ENCODE measurements at places on chromosomes 11 and 22. TPM values are rescaled to one million over a fixed set of nuclear protein-coding genes. Genes with fewer than 3 reads are reported as not detected.

DNA sequence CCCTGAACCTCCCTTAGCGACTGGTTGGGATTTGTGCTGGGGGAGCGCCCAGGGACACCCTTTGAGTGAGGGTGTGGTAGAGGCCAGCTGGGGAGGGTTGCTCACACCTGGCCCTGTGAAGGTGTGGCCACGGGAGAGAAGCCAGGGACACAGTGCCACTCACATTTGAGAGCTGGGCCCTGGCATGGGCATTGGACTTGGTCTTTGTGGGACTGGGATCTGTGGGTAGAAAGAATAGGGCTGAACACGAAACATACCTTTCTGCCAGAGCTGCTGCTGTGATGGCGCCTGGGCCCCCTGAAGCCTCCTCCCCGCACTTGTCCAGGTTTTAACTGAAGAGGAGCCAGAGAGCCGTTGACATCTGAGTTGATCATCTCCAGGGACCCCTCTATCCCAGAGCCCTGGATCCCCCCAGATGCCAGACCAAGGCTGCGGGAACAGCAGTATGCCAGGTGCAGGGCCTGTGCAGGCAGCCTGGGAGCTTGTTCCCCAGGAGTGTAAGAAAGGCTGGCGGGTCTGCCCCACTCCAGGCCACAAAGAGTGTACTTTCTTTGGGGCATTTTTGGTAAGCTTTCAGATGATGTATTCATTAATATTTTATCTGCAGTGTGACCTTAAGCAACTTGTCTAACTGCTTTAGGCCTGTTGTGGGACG, 284.1 kb downstream of the TBC1D22A start:
- no peak for DNase-seq

- no peak for DNase-seq
Measured at GRCh38 chr11:119509969-119510401, 87.0 kb upstream of the THY1 start.

DNA sequence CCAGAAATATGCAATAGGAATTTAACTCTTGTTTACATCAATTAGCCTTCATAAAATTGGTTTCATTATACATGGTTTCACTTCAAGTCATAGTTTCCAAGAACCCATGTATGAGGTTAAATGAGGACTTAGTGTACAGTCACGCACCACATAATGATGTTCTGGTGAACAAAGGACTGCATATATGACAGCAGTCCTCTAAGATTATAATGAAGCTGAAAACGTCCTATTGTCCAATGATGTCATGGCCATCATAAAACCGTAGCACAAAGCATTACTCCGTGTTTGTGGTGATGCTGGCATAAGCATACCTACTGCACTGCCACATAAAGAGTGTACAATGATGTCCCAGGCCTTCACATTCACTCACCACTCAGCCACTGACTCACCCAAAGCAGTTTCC, 31.1 kb downstream of the SMCO4 start:
- DNase-seq: no peak

- DNase-seq: peak; percentile 75
Measured at GRCh38 chr11:45803971-45804760, 783 bp upstream of the SLC35C1 start.

DNA sequence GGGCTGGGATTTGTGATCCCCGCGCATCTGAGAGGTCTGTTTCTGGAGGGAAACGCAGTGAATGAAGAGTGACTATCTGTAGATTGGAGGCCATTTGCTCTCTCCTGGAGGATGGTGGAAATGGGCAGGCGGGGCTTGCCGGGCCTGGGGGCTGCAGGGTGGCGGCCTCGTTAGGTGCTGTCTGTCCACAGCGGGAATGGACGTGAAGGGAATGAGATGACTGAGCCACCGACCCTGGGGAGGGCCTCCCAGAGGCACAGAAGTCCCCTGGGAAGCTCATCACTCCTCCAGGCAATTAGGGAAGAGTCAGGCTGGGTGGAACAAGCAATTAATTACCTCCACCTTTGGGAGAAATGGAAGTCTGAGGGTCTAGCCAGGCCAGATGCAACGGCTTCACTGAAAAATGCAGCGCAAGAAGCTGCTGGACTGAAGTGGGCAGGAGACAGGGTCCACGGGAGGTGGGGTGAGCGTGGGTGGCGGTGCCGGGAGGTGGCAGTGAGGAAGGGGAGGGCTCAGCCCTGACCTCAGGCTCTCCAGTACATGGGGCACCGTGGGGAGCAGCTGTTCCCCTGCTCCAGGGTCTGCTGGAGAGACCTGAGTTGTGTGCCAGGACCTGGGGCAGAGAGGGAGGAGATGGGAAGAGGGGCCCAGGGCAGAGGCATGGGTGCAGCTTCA, 524.5 kb downstream of the BRD1 start:
- DNase-seq: no peak

- DNase-seq: no peak
Measured at GRCh38 chr11:110059706-110060463, 33.3 kb upstream of the ZC3H12C start.

DNA sequence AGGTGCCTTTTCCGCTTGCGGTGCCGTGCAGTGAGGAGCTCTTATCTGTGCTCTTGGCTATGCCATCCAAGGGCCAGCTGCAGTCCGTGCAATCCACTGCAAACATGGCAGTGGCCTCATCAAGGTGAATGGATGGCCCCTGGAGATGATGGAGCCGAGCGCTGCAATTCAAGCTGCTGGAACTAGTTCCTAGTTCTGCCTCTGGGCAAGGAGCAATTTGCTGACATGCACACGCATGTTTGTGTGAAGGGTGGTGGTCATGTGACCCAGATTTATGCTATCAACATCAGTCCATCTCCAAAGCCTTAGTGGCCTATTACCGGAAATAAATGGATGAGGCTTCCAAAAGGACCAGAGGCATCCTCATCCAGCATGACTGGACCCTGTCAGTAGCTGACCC, 3.1 kb upstream of the EHD1 start:
- DNase-seq: no peak

DNA sequence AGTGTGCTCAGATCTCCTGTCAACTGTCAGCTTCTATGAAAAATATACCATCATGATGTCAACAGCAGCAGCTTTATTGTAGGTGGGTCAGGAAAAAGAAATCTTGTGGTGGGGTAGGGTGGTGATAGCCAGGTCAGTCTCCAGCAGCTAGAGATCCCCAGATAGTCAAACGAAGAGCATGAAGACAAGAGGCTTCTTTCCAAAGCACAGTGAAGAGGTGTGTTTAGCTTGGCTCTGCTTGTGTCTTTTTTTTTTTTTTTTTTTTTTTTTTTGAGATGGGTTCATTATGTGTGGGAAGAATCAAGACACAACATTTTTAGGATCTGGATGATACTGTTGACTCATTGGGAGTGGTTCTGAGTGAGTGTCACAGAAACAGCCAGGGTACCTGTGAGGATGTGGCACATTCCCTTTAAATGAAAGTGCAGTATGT, 1075.5 kb downstream of the NTM start:
- DNase-seq: no peak

GRCh38 chr22:29765905-29766631, 739 bp downstream of the ZMAT5 start:
- DNase-seq: no peak

DNA sequence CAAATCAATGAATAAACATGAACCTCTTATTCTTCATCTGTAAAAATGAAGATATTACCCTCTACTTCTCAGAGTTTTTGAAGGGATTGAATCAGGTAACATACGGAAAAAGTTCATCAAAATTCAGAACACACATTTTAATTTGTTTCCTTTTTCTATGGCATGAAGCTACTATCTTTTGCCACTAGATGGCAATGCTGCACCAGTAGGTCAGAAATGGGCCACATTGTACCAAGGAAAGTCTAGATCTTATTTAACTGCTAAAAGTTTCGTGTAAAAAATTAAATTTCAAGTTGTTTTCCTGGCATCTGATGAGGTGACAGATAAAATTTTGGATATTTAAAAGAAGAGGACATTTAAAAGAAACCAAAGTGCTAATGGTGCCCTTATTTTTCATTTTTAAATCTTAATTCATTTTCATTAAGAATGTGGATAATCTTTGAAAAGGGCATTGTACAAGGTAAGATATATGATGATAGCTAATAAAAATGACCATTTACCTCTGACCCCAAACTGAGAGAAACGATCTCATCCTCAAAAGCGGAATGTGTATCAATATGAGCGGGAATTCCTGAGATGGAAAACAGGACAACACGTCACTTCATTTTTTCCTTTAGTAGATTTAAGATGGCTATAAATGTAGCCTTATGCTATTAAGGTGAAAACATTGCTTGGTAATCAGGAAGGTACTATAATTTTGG, 16.1 kb downstream of the ALKBH8 start:
- DNase-seq: peak; percentile 58

MN1 gene
- not detected for total RNA-seq

C22orf31 gene
- not detected for total RNA-seq

CATSPERZ gene
- 2.3 TPM for total RNA-seq

BARX2 gene
- 5.5 TPM for total RNA-seq
